ENCODE measurements at places on chromosomes 11 and 22. TPM values are rescaled to one million over a fixed set of nuclear protein-coding genes. Genes with fewer than 3 reads are reported as not detected.

- no peak for DNase-seq
Observed at GRCh38 chr22:44108806-44109385, 71.8 kb upstream of the PARVG start.

DNA sequence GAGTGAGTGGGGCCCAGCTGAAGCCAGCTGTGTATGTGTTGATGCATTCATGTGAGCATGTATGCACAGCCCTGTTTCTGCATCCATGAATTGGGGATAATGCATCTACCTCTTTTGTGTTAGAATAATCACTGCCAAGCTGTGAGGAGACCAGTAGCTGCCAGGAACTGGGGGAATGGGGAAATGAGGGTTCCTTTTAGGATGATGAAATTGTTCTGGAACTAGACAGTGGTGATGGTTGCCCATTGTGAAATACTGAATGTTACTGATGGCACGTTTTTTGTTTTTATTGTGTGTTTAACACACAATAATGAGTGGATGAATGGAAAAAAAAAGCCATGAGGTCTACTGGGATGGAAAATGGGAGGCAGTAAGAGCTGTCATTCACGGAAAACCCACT is 45.3 kb upstream of the WNT11 start:
- DNase-seq: no peak

- no peak for DNase-seq
Observed at GRCh38 chr11:120141768-120142423, 4.0 kb upstream of the TRIM29 start.

GRCh38 chr11:8338138-8338537 is 74.5 kb upstream of the LMO1 start:
- no peak for DNase-seq

- DNase-seq: peak; percentile 49
Observed at GRCh38 chr11:8262552-8263108, 1.0 kb downstream of the LMO1 start.

DNA sequence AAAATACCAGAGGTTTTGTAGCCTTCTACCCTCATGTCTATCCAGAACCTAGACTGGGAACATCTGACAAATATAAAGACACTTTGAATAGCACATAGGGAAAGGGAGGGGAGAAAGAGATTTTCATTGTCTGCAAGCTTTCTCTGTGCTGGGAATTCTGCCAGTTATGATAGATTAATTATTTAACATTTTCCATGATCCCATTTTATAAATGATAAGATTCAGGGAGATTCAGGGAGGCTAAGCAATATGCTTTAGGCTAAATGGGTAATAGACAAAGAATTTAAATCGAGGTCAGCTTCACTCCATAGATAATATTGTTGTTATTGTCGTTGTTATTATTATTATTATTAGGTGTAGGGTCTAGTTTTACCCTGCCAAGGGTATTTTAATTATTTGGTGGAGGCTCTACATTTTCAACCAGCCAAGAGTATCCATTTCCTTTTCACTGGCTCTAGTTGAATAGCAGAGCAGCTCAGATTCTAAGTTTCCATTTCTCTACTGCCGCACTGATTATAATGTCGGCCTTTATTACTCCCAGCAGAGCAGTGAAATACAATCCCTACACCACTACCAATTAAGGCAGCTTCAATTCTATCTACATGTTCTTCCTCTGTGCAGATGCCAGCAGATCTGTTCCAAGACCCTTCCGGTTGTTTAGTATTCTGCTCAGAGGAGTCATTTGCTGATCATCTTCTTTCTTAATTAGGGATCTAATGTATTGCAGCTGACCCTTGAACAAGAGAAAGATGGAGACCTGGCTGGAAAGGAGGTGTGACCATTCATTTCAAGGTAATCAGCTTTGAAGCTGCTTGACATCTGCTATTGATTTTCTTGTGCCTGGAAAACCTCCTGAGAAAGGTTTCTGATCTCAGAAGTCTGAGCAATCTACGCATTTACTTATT is 23.8 kb upstream of the SYN3 start:
- no peak for DNase-seq

MMP27 gene
- not detected for total RNA-seq

SLC22A9 gene
- total RNA-seq: not detected

CYP2D6 gene
- total RNA-seq: not detected

BIRC3 gene
- total RNA-seq: 4.8 TPM
